ENCODE measurements at places on chromosomes 3 and 15.

GRCh38 chr3:147384210-147385058 is 21.9 kb downstream of the ZIC4 start:
- no peak for DNase-seq

DNA sequence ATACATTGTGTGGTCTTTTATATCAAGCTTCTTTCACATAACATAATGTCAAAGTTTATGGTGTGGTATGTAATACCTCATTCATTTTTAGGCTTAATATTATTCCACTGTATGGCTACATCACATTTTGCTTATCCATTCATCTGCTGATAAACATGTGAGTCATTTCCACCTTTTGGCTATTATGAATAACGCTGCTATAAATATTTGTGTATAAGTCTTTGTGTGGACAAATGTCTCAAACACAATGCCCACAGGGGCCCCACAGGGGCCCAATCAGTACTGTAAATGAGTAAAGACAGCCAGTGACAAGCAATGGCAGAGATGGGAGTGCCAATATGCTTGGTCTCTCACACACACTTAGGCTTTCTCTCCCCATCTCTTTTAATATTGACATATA is 54.2 kb downstream of the PIK3R4 start:
- no peak for DNase-seq

- DNase-seq: no peak
Observed at GRCh38 chr3:135231737-135232136, 436.7 kb downstream of the EPHB1 start.

DNA sequence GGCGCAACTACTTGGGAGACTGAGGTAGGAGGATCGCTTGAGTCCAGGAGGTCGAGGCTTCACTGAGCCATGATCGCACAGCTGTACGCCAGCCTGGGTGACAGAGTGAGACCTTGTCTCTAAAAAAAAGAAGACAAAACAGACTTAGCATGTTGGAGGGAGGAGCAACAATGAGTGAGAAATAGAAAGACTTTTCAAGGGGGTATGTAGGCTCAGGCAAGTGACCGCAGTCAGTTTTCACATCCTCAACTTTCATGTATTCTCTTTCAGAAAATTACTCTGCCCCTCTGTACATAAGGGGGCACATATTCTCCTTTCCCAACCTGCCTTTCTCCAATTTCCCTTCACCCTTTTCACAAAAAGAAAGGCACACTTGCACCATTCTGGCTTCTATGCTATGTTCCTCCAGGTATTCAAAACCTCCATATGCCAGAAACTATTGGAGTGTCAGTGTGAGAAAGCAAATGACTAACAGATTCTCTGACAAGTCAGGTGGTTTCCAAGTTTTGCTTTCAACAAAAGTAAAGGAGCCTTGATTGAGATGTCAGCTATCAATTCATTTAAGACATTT is 7.6 kb downstream of the NSUN3 start:
- DNase-seq: no peak

DNA sequence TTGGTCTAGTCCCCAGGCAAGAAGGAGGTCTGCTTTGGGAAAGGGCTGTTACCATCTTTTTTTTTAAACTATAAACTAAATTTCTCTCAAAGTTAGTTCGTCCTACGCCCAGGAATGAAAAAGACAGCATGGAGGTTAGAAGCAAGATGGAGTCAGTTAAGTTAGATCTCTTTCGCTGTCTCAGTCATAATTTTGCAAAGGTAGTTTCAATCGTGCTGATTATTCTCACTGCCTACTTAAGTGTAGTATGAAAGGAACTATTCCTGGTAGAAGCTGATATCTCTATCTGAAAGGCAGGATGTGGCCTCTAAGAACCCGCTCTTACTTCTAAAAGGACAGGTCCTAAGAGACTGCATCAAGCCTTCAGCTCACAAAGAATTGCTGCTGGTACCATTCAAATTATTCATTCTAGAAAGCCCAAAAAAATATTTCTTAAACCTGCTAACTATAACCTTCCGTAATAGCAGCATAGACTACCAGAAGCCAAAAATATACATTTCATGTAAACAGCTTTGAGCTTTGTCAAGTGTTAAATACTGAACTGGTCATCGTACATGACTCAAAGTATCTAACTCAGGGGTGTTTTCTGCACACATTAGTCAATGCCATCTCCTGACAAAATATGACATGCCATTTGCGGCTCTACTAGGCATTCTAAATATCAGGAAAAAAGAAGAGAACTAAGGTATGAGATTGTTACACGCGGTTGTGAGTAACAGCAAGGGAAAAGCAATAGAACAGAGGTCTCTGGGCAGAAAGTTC is 96.0 kb upstream of the CCDC80 start:
- no peak for DNase-seq

- DNase-seq: no peak
Observed at GRCh38 chr15:45009046-45009445, 13.9 kb upstream of the SORD start.

GRCh38 chr15:67997996-67998395 is 56.1 kb upstream of the PIAS1 start:
- DNase-seq: no peak

- DNase-seq: peak; percentile 49
Observed at GRCh38 chr15:31278544-31279220, 48.0 kb upstream of the KLF13 start.

GRCh38 chr15:36831125-36831903 is 251.9 kb downstream of the CDIN1 start:
- no peak for DNase-seq

GRCh38 chr15:90412356-90413194 is 24.5 kb downstream of the IQGAP1 start:
- no peak for DNase-seq

GRCh38 chr3:101281521-101282030 is 38.8 kb downstream of the IMPG2 start:
- no peak for DNase-seq

DNA sequence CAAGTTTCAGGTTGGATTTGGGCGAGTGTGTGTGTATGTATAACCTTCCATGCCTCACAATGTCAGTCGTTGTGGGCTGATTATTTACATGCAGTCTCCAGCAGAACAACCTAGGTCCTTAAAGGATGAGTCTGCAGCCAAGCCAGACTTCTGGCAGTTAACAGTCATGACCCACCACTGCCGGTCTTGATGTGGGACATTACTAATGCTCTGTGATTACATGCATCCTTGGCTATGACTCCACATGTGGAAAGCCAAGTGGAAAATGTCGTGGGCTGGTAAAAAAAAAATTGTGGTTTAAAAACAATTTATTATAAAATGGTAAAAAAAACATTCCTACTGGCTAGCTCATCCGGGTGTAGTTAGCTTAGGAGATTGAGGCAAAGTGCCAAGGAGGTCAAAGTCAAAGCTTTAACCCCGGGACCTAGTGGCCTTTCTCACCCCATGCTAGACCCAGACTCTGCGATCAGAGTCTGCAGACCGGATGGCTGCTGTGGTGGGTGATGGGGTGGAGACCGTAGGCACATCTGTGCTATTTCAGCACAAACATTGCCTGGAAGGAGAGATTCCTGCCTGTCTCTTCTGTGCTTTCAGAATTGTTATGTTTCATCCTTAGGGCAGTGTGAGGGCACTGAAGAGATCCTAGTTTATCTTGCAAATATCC is 6.8 kb downstream of the RARRES1 start:
- DNase-seq: no peak

- DNase-seq: no peak
Observed at GRCh38 chr3:29936766-29937165, 655.9 kb downstream of the RBMS3 start.

GRCh38 chr3:30188713-30189112 is 417.7 kb upstream of the TGFBR2 start:
- DNase-seq: no peak

DNA sequence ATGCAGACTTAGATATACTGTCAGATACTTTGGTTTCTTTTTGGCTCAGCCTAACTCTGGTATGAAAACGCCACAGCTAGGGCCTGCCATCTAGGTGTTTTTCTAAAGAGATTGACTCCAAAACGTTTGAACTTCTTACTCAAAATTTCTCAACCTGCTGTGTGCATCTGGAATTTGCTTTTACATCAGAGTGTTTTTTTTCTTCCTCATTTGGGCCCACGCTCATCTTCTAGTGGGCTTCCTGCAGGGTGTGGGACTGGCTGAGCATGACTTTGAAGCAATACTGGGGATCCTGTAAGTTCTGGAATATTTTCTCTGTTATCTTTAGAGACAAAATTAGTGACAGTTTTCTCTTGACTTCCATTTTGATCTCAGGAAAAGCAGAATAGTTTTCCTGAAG is 117.8 kb downstream of the NR1D2 start:
- no peak for DNase-seq

DNA sequence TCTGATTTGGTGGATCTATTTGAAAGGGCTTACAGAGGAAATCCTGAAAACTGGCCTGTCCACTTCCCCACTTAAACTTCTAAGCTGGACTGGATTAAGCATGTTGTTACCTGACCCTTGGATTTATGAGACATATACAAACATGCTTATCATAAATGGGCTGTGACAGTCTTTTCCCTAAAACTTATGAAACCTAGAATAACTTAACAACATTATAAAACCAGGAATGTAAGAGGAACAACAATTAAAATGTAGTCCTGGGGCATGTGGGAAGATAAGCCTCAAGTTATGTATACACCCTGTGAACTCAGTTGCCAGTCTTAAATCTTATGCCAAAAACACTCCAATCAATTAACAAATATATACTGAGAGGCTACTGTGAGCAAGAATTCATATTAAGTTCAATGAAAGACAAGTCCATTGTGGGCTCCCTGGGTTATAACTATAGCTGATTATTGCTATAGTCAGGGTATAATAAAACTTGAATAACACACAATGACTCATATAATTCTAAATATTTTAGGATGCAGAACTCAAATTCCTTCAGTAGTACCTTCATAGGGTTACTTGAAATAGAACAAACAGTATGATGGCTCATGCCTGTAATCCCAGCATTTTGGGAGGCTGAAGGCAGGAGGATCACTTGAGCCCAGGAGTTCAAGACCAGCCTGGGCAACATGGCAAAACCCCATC is 87.2 kb upstream of the PPIB start:
- no peak for DNase-seq

- DNase-seq: no peak
Observed at GRCh38 chr15:29688506-29689286, 133.6 kb downstream of the TJP1 start.

GRCh38 chr3:124965413-124965812 is 30.9 kb upstream of the MUC13 start:
- no peak for DNase-seq

DNA sequence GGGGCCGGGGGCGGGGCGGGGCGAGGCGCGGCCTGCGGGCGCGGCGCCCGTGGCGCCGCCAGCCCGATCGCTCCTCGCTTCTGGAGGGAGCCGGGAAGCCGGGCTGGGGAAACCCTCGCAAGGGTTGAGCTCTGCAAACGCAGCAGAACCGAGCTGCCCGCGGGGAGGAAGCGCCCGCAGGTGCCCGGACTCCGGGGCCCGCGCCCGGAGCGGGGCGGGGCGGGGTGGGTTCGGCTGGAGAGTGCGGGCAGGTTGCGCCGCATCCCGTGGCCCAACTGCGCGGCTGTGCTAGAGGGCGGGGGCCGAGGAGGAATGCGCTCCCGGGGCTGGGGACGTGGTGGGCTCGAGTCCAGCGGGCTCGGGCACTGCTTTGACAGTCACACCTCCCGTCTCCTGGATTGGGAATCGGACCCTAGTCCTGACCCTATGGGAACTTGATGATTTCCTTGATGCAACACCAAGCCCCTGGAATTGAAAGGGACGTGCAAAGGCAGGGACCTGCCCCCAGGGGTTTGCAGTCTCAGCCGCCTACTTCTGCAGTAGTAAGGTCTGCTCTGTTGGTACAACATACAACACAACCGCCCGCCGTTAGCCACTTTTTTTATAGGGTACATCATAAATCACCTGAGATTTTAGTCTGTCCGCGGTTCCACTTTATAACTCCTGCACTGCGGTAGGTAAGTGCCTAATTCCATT is 34.3 kb downstream of the ZBTB38 start:
- DNase-seq: peak; percentile 56

DNA sequence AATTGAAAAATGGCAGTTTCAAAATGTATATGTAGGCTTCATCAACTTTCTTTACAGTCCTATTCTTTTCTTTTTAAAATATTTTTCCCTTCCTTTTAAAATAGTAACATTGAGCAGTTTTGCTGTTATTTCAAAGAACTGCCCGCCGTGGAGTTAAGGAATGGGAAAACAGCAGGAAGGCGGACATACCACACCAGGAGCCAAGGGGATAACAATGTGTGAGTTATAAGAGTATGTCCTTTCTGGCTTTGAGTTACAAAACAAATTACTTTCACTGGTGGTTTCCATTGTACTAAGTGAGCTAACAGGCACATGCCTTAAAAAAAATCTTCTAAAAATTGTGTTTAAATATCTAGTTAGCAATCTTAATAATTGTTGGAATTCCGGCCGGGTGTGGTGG is 37.4 kb upstream of the FBXL22 start:
- DNase-seq: no peak

DNA sequence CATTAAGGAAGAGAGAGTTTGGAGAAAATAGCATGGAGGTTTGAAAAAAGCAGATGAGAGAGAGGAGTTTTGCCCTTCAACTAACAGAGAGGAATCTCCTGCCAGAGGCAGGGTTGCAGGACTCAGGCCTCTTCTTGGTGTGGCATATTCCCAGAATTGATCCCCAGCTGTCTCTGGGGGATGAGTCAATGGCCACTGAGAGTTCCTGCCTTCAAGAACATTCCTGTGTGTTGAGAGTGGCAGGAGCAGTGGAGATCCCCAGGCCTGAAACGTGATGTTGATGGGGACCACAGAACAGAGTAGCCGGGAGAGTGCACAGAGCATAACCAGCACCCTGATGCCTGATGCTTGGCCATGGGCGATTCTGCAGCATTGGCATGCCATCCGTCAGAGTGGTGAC is 348.4 kb upstream of the THBS1 start:
- no peak for DNase-seq

DNA sequence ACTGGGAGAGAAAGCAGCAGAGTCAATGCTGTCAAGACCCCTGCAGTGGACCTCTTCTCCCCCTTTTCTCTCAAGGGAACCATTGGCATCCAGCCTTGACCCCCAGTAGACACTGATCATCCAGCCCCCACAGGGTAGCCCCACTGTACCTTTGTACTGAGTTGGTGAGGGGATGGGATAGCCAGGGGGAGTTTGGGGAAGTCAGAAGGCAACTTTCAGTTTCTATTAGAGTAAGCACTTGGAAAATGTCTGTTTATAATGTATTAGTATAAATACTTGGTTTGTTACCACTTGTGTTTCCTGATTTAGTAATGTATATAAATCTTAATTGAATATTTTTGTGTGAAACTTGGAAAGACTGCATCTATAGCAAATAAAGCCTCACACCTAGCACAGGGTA is 25.0 kb downstream of the DAG1 start:
- no peak for DNase-seq

DNA sequence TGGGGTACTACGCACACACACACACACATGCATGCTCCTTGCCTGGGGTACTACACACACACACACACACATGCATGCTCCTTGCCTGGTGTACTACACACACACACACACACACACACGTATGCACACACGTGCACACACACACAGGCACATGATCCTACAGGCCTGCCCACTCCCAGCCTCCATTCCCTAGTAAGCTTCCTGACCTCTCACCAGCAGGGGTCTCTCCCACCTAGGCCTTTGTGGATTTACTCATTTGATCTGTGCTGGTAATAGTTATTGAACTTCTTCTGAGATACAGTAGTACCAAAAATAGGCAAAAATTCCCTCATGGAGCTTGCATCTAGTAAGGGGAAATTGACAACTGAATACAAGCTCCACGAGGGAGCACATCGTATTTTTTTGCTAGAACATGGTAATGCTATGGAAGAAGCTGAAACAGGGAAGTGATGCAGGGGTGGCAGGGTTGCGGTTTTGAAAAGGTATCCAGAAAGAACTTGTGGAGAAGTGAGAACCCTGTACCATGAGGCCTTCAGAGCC is 19.1 kb downstream of the TTC21A start:
- no peak for DNase-seq

All from hypothalamus (tissue), 51 donors.